ENCODE measurements at places on chromosomes 5 and 9. TPM values are rescaled to one million over a fixed set of nuclear protein-coding genes. Genes with fewer than 3 reads are reported as not detected.

The MYMK gene
- not detected for total RNA-seq

The RFK gene
- 28.7 TPM for total RNA-seq

The NCS1 gene
- 10.7 TPM for total RNA-seq

The TXNDC8 gene
- total RNA-seq, result not detected

The SLC34A1 gene
- total RNA-seq, result not detected

The ISL1 gene
- total RNA-seq, result 0.18 TPM

The HNRNPH1 gene
- total RNA-seq, result 968 TPM
